ENCODE measurements at places on chromosomes 5 and 9.

- DNase-seq = no peak
Measured at GRCh38 chr5:178671602-178672144, 44.8 kb upstream of the CLK4 start.

DNA sequence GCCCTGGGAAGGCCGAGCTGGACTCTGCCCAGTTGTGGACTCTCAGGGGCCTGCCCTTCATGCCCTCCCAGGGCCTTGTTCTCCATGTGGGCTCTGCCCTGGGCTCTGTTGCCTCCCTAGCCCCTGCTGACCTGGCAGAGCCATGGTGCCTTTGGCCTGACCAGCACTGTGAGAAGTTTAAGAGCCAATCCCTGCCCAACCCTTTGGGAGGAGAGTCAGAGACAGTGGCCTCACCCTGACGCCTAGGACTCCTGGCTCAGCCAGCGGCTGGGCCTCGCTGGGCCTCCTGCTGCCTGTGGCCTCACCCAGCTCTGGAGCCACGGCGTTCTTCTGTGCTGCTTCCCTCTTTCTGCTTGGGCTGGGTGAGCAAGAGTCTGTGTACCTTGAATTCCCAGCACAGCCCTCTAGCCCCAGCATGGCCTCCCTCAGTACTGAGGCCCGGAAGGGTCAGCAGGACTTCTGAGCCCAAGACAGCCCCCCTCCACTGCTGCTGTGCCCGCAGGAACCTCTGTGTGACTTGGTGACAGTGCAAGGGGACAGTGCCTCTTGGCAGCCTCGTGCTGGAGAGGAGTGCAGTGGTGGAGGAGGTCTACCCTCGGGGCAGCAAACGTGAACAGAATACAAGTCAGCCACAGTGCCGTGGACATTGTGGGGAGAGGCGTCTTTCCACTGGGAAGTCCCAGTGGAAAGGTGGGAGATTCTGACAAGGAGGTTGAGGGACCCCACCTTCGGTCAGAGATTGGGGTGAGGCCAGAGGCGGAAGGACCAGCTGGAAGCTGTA, 97.4 kb downstream of the CACNA1B start:
- DNase-seq = no peak

GRCh38 chr9:136741883-136742571, 713 bp downstream of the LCN10 start:
- DNase-seq = peak; percentile 30

DNA sequence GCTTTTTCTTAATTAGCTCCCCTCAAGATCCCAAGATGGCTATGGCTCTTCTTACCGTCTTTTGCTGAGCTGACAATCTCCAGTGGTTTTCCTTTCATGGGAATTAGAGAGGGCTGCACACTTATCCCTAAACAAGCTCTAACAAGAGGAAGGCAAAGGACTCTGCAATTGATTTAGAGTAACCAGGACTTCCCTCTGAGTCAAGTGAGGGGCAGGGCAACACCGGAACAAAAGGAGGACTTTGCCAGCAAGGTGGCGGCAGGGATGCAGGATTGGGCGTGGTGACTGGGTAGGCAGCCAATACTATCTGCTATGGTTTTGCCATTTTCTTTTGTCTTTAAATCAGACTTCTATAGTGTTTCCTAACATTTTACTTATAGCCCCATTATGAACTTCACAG, 9.8 kb downstream of the SLC44A1 start:
- DNase-seq = no peak

GRCh38 chr9:33007755-33008154, 6.3 kb upstream of the APTX start:
- DNase-seq = no peak

DNA sequence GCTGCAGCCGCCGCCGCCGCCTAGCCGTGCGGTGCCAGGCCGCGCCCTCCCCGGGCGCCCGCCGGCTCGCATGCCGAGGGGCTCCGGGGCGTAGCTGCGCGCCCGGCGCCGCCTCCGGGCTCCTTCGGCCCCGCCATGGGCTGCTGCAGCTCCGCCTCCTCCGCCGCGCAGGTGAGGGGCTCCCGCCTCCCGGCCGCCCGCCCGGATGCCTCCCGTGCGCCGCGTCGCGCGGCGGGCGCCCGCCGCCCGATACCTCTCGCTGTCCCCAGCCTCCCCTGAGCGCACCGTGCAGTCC, 230 bp downstream of the SLC44A1 start:
- no peak for DNase-seq

- no peak for DNase-seq
Measured at GRCh38 chr5:114449860-114450421, 88.1 kb downstream of the KCNN2 start.

DNA sequence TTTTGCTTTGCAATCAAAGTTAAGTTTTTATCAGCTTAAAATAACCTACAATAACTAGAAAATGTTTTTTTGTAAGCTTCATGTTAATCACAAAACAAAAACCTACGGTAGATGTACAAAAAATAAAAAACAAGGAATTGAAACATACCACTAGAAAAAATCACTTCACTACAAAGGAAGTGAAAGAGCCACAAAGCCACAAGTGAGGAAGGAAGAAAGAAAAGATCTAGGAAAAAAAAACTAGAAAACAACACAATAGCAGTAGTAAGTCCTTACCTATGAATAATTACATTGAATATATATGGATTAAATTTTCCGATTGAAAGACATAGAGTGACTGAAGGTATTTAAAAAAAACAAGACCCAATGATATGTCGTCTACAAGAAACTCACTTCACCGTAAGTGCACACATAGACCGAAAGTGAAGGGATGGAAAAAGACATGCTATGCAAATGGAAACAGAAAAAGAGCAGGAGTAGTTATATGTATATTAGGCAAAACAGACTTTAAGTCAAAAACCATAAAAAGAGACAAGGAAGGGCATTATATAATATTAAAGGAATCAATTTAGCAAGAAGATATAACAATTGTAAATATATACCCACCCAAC, 13.4 kb upstream of the ZDHHC21 start:
- no peak for DNase-seq

- no peak for DNase-seq
Measured at GRCh38 chr5:1808439-1808838, 7.2 kb downstream of the NDUFS6 start.

- DNase-seq = no peak
Measured at GRCh38 chr9:38185647-38186403, 116.8 kb upstream of the SHB start.

- DNase-seq = no peak
Measured at GRCh38 chr9:31950756-31951155, 433.7 kb upstream of the ACO1 start.

DNA sequence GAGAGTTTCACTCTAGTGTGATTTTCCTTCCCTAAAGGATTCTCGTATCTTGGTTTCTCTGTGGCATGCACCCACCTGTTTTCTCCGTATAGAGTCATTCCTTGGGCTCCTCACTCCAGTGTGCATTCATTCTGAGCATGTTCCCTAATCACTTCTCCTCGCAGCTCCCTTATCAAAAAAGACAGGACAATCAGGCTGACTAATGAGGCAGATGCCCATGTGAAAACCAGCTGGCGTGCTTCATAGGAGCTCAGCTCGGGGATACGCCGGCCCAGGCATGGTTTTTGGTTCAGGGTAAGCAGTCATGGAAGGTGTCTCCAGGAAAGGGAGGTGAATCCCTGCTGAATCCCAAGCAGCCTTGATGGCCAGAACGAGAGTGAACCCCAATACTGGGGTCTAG, 41.2 kb upstream of the INSYN2B start:
- DNase-seq = no peak

DNA sequence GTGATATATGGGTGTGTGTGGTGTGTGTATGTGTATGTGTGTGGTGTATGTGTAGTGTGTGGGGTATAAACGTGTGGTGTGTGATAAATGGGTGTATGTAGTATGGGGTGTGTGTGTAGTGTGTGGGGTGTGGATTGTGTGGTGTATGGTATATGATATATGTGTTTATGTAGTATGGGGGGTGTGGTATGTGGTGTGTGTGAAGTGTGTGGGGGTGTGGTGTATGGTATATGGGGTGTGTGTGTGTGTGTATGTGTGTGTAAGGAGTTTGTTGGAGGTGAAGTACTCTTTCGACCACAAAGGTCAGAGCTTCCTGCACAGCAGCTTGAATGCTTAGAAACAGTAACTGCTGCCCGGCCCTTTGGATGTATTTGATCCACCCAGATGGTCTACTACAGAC, 145.2 kb upstream of the IQGAP2 start:
- DNase-seq = no peak

Data from activated T-cell treated with anti-CD3 and anti-CD28 coated beads for 4 hours (primary cell).